ENCODE measurements at places on chromosomes 12 and 14.
A peak's percentile ranks its signal among the peaks of the same experiment; 100 is the strongest.

DNA sequence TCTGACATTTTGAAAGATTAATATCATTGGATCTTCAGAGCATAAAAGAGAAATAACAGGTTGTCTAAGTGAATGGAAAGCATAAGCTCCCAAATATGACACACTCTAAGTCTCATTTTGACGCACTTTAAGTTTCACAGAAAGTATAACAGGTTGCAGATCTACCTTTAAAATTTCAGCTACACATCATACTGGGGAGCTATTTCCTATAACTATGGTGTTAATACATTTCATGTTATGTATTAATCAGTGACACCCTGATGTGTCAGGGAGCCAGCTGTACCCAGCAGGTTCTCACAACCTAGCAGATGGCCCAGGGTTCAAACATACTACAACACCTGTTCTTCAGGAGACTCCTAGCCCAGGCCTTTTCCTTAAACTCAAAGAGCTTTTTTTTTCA lies 31.1 kb upstream of the TMX1 start:
- DNase-seq: no peak

DNA sequence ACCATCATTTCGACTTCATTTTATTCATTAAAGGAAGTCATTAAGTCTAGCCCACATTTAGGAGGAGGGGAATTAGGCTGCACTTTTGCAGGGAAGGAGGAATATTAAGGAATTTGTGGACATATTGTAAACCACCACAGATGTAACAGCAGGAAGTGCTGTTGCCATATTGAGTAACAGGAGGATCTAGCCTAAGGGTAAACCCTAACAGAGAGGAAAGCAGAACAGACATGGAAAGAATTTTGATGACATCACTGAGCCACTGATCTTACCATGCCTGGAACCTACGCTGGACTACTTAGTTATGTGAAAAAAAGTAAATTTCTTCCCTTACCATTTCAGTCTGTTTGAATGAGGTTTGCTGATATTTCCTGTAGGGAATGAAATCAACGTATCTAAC lies 100.7 kb upstream of the ATF7IP start:
- no peak for DNase-seq

DNA sequence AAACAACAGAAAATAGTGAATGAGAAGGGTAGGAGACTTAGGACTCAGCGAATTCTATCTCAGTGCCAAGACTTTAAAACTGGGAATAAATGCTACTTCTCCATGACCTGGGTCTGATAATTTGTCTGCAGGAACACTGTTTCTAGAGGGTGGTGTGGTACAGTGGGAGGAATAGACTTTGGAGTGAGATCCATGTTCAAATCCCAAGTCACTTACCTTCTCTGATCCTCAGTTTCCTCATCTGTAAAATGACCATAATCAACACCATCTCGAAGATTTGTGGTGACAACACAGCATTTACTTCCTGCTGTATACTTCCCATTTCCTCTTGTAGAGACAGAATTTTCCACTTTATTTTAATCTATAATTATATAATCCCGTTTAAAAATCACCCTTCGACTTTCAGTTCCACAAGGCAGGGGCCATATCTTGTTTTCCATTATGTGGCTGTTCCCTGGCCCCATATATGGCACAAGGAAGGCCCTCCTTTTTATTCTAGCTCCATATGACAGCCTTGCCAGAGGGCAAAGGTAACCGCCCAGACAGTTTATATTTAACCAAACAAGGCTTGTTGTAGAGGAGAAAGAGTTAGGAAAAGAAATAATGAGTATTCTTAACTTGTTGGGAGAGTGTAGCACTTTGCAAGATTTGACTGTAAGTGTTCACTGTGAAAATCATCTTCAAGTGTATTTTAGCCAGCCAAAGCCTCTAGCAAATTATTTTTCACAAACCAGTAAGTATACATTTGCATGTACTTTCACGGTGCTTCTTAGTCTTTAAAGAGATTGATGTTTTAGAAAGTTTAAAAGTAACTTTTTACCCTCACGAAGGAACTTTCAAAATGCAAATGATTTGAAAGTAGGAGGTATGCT lies 243.1 kb downstream of the AKAP6 start:
- DNase-seq: no peak

GRCh38 chr12:132209619-132210222 lies 65.5 kb downstream of the NOC4L start:
- DNase-seq: no peak

DNA sequence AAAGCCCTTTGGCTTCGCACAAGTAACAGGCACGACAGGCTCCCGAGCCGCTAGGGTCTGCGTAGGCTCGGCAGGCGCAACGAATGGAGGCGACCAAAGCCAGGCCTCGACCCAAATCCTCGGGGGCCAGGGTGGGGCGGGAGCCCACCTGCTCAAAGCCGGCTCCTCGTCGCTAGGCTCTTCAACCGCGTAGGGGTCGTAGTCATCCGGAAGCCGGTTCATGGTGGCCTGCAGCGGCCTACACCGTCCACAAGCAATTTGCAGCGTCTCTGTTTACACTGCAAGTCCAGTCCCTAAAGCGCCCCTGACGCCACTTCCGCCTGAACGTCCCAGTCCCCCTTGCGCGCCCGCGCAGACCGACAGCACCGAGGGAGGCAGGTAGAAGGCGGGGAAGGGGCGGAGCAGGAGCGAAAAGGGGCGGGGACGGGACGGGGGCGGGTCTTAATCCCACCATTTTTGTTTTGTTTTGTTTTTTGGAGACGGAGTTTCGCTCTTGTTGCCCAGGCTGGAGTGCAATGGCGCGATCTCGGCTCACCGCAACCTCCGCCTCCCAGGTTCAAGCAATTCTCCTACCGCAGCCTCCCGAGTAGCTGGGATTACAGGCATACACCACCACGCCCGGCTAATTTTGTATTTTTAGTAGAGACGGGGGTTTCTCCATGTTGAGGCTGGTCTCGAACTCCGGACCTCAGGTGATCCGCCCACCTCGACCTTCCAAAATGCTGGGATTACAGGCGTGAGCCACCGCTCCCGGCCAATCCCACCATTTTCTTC lies at the start of gene EAPP:
TSS of gene EAPP (minus strand) at position 295 of the 774 bp plus-strand sequence. CDS start at position 222, 73 bp downstream.
- DNase-seq: peak; percentile 94

- DNase-seq: no peak
These were observed 20.3 kb upstream of the CLEC4E start for GRCh38 chr12:8561011-8561410.

- DNase-seq: no peak
These were observed 1.2 kb downstream of the PXN start for GRCh38 chr12:120264086-120264903.

DNA sequence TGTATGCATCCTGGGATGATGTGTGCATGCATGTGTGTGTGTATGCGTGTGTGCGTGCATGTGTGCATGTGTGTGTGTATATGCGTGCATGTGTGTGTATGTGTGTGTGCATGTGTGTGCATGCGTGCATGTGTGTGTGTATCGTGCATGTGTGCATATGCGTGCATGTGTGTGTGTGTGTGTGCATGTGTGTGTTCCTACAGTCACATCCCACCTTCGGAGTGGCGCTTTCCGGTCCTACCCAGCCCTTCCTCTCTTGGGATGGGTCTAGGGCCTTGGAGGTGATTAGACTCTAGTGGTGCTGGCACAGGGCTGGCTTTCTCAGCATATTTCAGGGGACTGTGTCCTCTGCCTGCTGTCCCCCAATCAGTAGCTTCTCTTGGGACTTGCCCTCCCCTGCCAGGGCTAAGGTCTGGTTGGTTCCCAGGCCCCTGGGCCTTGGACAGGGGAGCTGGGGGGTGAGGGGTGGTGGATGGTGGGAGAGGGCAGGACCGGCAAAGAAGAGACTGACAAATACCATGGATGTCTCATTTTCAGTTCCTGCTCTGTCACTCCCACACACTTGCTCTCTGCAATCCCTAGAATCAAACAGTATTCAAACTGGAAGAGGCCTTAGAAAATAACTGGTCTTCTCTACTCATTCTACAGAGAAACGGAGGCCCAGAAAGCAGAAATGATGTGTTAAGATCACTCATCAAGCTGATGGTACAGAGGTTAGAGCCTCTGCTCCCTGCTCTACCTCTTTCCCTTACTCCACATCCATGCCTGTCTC lies 21.9 kb upstream of the FAIM2 start:
- no peak for DNase-seq

DNA sequence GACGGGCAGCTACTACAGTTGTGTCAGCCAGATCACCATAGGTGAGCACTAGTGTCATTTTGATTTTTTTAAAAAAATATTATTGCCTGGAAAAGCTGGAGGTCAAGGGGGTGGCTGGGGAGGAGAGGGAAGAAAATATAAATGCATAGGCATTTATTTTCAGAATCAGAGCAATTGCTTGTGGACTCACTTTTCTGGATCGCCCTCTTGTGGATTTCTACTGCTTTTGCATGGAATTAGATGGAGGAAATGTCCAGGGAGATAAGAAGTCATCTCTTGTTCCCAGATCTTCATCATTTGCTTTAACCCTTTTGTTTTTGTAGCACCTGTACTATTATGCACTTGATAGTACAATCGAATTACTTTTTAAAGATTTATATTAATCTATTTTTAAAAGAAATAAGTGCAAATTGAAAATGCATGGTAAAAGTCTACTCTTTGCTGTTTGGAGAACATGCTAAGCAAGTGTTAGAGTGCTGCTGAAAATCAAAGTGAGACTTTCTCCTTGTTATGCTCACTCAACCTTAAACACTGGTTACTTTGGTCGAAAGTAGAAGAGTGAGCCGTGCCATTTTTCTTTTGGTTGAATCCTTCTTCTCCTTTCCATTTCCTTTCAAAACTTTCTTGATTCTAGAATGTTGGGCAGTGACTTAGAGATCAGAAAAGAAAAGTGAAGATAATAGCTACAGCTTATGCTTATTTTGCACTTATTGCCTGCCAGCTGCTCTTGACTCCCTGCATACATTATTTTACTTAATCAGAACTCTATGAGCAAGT lies 60.6 kb upstream of the ANO4 start:
- no peak for DNase-seq

- DNase-seq: no peak
These were observed 513.2 kb downstream of the NELL2 start for GRCh38 chr12:44362947-44363346.

DNA sequence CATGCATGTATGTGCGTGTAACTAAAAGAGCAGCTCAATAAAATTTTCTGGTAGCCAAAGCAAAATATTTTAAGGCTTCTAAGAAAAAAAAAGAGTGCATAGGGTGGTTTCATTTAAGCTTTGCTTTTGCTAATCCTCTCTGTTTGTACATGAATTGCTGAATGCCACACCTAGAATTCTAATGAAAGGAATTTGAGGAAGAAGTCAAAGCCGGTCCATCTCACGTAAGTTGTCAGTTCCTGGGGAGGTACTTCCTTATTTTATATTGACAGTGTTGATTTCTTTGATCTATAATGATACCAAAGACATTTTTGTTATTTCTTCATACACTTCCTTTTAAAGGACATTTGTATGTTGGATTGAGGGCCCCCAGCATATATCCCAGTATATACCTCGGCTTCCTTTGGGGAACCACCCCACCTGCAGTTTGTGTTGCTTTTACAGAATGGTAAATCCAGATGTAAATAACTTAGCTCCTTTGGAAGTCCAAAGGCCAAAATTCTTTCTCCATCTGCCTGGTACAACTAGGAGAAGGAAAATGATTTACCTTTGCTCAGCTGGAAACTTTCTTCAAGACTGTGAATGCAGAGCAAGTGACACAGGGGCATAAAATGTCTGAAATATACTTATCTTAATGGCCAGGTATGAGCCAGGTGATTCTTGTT lies 420.9 kb upstream of the ATP2B1 start:
- no peak for DNase-seq

DNA sequence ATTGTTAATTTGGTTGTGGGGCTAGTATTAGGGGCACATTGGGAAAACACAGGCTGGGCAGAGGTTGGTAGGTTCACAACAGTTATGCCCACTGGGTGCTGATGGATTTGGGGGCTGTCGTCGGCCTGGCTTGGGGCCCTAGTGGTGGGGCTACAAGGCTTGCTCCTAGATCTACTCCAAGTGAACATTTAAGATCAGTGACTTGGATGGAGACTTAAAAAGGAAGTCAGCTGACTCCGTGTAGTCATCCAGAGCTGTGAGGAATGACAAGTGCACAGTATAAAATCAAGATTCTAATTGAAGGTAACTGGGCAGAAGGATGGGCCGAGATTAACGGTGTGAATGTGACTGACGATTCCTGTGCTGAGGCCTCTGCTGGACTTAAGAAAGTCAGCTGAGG lies 12.8 kb upstream of the NR4A1 start:
- no peak for DNase-seq

DNA sequence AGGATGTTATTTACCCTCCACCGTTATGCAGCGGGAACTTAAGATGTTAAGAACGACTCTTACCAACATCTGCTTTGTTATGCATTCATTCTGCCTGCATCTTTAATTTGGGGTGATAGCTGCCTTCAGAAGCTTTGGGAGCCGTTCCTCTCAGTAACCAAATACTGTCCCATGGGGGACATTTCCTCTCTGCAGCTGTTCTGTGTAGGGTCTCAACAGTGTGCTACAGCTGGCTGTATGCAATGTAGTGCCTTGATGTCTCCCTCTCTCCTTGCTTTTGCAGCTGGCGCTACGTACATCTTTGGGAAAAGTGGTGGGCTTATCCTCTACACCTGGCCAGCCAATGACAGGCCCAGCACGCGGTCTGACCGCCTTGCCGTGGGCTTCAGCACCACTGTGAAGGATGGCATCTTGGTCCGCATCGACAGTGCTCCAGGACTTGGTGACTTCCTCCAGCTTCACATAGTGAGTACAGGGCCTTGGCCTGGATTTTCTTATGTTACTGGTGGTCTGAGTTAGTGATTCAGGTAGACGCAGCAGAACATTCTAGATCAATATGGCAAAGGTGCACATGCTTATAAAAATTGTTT lies 744.3 kb downstream of the DIO2 start:
- no peak for DNase-seq

- no peak for DNase-seq
These were observed 133.5 kb upstream of the KRAS start for GRCh38 chr12:25384038-25384892.

DNA sequence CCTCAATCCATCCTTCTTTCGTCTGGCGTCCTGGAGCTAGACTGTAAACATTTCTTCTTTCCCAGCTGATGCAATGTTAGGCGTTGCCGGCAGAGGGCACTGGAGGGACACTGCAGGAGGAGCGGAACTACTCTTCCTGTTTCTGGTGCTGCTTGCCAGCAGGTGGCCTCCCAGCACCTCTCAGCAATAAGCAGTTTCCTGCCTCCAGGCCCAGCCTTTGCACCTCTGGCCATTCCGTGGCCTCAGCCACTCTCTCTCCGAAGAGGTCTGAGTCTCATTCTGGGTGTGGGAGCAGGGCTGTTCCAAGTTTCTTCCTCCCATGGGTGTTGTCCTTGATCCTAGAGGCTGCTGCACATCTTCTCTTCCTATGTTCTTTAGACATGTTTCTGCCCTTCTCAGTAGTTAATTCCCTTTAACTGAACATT lies 7.5 kb upstream of the ASPG start:
- peak; percentile 79 for DNase-seq
